CD8-positive, alpha-beta memory T cell (primary cell): ENCODE measurements at places on chromosomes 2 and 18. TPM values are rescaled to one million over a fixed set of nuclear protein-coding genes. Genes with fewer than 3 reads are reported as not detected.

The DNPEP gene
- polyA plus RNA-seq = 69.1 TPM

The RBM44 gene
- polyA plus RNA-seq = 0.07 TPM

The EFR3B gene
- polyA plus RNA-seq = 0.16 TPM

GRCh38 chr18:34880403-34880802 lies 160.8 kb upstream of the MAPRE2 start:
- no peak for DNase-seq

- DNase-seq = no peak
These were observed 125.9 kb upstream of the RNF152 start for GRCh38 chr18:62018759-62019041.

DNA sequence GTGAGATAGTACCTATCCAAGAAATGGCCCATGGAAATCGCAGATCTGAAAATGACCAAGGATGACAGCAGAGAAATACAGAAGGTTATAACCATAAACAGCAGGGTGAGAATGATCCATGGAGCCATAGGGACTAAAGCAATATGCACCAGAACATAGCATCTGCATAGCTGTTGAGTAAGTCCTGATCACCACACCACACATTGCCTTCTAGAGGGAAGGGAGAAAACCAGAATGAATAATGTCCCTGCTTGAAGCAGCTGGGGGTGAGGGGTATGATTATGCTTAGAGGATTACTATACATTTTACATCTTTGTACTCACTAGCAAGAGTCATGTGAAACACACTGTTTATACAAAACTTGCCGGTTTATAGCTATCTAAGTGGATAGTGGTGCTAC lies 350.4 kb downstream of the MBD2 start:
- DNase-seq = no peak

DNA sequence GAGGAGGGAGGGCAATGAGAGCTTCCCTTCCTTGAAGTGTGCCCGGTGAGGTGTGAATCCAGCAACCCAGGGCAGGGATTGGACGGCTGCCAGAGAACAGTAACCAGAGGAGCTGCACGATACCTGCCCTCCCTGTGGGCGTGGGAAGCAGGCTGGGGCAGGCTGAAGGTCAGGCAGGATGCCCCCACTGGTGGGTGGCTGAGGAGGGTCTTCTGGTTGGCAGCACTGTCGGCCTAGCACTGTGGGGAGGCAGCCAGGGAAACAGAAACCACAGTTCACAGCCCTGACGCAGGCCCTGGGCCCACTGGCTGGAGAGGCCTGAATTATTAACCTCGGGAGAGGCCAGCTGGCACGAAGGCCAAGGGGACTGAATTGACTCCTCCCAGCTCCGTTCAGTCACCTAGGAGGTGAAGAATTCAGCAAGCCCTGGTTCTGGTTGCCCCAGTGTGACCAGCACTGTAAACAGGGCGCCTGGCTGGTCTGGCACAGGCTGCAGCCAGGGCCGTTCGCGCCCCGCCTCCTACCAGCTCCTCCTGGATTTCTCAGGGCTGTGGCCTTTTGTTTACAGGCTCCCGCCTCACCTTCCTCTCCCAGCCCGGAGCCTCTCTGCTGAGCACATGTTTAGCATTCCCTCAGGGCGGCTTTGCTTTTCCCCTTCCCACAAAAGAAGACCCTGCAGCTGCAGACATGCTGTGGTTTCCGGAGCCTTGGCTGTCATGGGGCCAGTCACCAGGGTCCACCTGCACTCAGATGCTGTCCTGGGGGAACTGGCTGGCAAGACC lies 97.8 kb downstream of the B3GNT2 start:
- no peak for DNase-seq
